ENCODE measurements at places on chromosomes 13 and 19.

- DNase-seq, result peak; percentile 77
Observed at GRCh38 chr19:2529473-2529918, 53.6 kb downstream of the GADD45B start.

DNA sequence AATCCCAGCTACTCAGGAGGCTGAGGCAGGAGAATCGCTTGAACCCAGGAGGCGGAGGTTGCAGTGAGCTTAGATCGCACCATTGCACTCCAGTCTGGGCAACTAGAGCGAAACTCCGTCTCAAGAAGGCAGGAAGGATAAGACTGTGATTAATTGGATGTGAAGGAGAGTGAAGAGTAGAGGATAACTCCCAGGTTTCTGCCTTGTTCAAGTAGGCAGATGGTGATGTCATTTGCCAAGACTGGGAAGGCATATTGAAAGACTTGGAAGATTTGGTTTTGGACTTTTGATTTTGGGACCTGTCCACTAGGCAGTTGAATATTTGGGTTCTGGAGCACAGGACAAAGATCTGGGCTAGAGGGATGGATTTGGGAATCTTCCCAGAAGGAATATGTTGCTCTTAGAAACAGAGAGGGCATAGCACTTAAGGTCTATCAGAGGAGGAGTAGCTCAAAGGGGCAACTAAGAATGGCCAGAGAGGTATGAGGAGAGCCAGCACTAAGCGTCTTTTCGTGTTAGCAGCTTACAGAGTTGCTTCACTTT is 20.0 kb downstream of the GARRE1 start:
- no peak for DNase-seq

DNA sequence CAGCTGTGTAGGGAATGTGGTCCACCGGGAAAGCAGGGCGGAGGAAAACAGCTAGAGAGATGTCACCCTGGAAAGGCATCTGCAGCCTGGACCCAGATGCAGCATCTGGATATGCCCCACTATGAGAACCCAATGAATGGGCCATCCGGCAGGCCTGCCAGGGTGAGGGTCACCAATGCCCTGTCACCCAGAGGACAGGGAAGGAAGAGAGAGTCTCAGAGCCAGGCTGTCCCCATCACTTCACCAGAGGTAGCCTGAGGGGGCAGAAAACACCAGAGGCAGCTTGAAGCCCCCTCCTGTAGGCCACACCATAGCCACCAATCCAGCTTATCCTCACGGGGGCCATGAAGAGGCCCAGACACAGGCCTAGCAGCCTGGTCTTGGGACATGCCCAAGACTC is 118.8 kb downstream of the TUBA3C start:
- DNase-seq, result no peak

DNA sequence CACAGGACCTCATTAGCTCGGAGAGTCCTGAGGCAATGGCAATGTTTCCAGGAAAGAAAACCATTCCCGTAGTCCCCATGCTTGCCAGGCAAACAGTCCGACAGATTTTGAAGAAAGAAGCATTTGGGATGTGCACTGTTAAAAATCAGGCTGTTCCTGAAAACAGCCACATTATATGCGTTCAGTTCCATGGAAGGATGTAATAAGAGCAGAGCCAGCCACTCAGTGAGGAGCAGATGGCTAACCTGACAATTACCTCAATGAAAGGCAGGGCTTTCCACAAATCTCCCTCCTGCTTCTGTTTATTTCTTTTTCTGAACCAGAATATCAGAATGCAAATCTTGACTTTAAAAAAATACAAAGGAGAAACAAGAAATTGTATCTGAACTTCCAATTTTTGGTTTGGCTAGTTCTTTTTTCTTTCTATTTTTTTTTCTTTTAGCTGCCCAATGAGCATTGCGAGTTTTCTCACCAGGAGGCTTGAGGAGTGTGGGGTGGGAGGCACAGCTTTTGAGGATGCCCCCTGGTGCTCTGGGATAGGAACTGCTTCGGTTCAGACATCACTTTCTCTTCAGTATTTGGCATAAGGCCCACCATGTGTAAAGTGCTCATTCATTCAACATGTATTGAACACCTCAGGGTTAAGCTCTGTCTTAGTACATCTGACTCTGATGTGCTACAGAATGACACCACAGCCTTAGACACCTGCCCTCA is 124.2 kb downstream of the TBC1D4 start:
- peak; percentile 45 for DNase-seq

DNA sequence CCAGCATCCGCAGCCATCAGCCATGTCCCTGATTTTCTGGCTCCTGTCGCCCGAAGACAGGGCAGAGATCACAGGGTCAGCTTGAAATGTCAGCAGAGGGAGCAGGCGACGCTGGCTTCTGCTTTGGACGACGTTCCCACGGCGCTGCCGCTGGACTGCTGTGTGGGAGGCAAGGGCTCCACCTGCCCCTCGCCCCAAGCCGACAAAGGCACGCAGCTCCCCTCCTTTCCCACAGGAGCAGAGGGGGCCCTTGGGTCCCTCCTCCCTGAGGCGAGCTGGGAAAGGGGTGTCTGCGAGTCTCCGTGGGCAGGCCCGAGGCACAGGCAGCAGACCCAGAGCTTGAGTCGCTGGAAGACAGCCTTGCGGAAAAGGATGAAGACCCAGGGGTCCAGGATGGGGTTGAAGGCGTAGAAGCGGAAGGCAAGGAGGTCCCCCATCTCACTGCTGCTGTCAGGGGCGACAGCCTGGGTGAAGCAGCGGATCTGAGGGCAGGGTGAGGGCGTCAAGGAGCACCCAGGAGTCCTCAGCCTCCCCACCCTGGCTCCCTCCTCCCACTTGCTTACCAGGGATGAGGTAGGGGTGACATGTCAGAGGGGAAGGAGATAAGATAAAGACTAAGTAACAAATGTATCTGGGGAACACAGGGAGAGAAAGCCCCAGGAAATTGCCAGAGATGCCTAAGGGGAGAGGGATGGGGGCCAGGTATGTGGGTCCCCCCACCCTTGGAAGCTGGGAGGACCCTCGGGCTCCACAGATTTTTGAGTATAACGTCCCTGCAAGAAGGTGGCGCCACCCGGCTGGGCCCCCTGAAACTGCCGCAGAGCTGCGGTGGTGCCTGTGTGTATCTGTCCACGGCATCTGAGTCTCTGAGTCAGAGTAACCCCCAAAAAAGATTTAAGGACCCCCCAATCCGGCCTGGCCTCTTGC is 3.4 kb downstream of the PTGIR start:
- no peak for DNase-seq

DNA sequence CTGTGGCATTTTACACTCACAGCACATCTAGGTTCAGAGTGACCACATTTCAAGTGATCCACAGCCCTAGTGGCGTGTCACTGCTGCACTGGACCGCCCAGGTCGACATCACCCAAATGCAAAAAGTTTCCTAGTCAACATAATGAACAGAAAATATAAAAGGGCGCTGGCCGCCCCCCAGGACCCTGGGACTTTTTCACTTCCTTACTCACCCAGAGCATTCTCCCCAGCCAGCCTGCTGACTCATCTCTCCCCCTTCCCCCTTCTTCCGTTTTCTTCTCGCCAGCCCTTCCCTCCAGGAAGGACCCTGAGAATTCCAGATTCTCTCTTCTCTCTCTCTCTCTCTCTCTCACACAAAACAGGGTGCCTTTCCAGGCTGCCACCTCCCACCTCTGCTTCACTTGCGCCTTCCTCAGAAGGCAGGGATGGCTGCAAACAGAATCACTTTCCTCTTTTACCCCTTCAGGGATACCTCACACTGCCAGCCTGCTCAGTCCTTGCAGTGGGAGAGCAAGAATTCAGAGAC is 21.0 kb upstream of the GRWD1 start:
- no peak for DNase-seq

DNA sequence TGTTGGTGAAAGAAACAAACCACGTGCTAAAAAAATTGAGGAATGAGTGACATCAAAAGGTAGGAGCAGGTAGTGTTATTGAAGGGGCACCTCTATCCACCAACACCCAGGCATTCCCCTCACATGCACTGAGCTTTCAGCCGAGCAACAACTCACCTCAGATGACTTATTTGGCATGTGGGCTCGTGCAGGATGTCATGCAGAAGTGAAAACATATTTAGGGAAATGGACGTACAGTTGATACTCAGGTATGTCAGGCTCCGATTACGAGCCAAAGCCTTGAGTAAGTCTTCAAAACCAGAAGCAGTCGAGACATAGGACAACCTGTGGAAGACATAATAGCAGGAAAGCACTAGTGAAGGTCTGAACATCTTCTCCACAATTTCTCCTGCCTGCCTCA is 30.4 kb downstream of the NLRP11 start:
- no peak for DNase-seq

- DNase-seq, result peak; percentile 77
Observed at GRCh38 chr19:53254411-53255341, at the start of gene ZNF677. TSS of gene ZNF677 (minus strand) at chr19:53254873. CDS start at chr19:53251550, 3,323 bp downstream.

- no peak for DNase-seq
Observed at GRCh38 chr19:30712431-30713337, 340.5 kb downstream of the ZNF536 start.
